Activated T-helper 2 cell treated with anti-CD3 and anti-CD28 coated beads, Interferon-gamma antibody, Interleukin-2, Interleukin-4, amounts not matched to agents 10 μg/mL and 5 μg/mL and 100 μg/mL, durations not matched to agents 14 hours and 24 hours and 36 hours (primary cell): ENCODE measurements at places on chromosomes 12 and 14. TPM values are rescaled to one million over a fixed set of nuclear protein-coding genes. Genes with fewer than 3 reads are reported as not detected.

DNA sequence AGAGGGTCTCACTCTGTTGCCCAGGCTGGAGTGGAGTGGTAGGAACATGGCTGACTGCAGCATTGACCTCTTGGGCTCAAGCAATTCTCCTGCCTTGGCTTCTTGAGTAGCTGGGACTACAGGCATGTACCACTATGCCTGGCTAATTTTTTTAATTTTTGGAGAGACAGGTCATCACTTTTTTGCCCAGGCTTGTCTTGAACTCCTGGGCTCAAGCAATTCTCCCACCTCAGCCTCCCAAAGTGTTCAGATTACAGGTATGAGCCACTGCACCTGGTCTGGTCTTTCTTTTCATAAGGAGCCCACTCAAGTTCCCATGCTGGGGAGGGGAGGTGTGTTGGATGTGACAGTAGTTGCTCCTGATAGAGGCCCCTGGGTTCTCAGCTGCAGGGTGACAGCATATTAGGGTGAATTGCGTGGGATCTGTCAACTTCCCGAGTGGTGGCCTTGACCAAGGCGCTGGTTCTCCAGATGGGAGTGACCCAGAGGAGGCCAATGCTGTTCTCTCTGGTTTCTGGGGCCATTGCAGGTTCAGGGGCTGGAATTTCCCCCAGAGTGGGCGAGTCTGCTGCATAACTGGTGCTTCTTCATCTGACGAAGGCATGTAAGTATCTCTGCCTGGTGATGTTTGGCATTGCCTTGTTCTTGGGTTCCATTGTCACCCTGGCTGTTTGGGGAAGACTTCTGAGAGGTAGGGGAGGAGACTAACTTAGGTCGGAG is 52.4 kb upstream of the ESRRB start:
- no peak for DNase-seq
- H3K4me1 ChIP-seq: no peaks in the 10 kb centered on the region
- no peak overlapping the region for H3K27ac ChIP-seq
- H3K36me3 ChIP-seq: no peaks in the 10 kb centered on the region
- no peak overlapping the region for H3K4me3 ChIP-seq

CLEC4A gene
- total RNA-seq: 0.94 TPM in 1 of 2 replicates, not detected in the other

- DNase-seq: no peak
- H3K36me3 ChIP-seq: peaks cover 45% of the 10 kb centered on the region
- no peak overlapping the region for H3K4me3 ChIP-seq
These were observed 37.6 kb downstream of the ACADS start for GRCh38 chr12:120763250-120763649.

GRCh38 chr12:104536841-104537240 is 80.1 kb downstream of the CHST11 start:
- H3K4me1 ChIP-seq: peaks cover 56% of the 10 kb centered on the region
- peaks cover 46% of the 10 kb centered on the region for H3K36me3 ChIP-seq
- no peak for DNase-seq
- no peaks in the 10 kb centered on the region for H3K27me3 ChIP-seq
- no peak overlapping the region for H3K4me3 ChIP-seq

LAG3 gene
- 215 and 223 TPM in 2 replicates for total RNA-seq

DNA sequence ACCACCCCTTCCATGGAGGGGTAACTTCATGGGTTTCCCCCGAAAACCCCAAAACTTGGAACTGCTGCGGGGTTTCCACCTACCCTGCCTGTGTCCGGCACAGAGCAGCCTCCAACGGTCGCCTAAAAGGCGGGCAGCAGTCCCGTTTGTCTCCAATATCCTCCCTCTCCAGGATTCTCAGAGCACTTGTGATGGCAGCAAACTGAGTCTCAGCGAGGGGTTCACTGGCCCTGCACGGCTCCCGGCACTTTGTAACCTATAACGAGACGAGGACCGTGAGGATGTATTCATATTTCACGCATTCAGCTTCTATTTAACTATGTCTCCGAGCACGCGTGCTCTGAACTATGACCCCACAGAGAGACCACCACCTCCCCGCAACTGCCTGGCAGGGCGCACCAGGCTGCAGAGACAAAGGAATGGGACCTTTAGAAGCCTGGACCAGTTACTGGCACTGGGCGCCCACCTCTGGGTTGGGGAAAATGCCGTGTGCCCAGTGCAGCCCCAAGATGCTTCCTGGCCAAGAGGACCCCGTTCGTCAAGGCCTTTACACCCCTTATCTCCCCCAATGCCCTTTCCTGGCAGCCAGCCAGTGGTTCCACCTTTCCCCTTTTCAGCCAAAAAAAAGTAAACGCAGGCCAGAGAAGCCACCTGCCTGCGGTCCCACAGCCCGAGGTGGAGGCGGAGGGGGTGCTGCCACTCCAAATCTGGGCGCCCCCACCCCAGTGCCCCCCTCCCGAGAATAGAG is 173.1 kb upstream of the RTL1 start:
- H3K36me3 ChIP-seq: no peaks in the 10 kb centered on the region
- no peak overlapping the region for H3K4me3 ChIP-seq
- H3K4me1 ChIP-seq: no peaks in the 10 kb centered on the region
- no peak overlapping the region for H3K27ac ChIP-seq
- DNase-seq: no peak
- peaks cover 45% of the 10 kb centered on the region for H3K27me3 ChIP-seq

TAS2R7 gene
- not detected in 2 replicates for total RNA-seq

DNA sequence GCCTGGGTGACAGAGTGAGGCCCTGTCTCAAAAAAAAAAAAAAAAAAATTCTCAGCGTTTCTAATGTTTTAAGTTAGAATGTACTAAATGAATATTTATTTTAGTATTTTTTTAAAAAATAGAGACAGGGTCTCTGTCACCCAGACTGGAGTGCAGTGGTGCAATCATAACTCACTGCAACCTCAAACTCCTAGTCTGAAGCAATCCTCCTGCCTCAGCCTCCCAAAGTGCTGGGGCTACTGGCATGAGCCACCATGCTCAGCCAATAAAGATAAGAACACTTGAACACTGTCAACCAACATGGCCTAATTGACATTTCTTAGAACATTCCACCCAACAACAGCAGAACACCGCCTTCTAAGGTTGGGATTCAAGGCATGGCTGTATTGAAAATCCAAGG is 5.1 kb upstream of the DYNC1H1 start:
- no peaks in the 10 kb centered on the region for H3K27me3 ChIP-seq
- H3K4me3 ChIP-seq: no peak overlapping the region
- H3K4me1 ChIP-seq: peaks cover 17% of the 10 kb centered on the region
- no peaks in the 10 kb centered on the region for H3K36me3 ChIP-seq

RAB5B gene
- 47.9 and 51.0 TPM in 2 replicates for total RNA-seq

NFYB gene
- total RNA-seq: 29.0 and 30.0 TPM in 2 replicates

KRT82 gene
- total RNA-seq: not detected in 2 replicates

VPS29 gene
- 103 and 107 TPM in 2 replicates for total RNA-seq

- H3K4me1 ChIP-seq: no peaks in the 10 kb centered on the region
- no peak overlapping the region for H3K27ac ChIP-seq
- no peaks in the 10 kb centered on the region for H3K27me3 ChIP-seq
- H3K4me3 ChIP-seq: no peak overlapping the region
- H3K36me3 ChIP-seq: no peaks in the 10 kb centered on the region
These were observed 81.2 kb downstream of the BMP4 start for GRCh38 chr14:53875324-53875897.

PRICKLE1 gene
- total RNA-seq: 0.05 TPM in 1 of 2 replicates, not detected in the other

NELL2 gene
- 7.7 and 10.2 TPM in 2 replicates for total RNA-seq

- H3K4me3 ChIP-seq: no peak overlapping the region
- peaks cover 20% of the 10 kb centered on the region for H3K4me1 ChIP-seq
- peaks cover 23% of the 10 kb centered on the region for H3K27me3 ChIP-seq
- DNase-seq: no peak
These were observed 227.1 kb upstream of the KRR1 start for GRCh38 chr12:75738486-75738885.

GRCh38 chr14:104135904-104136471 is 2.4 kb upstream of the KIF26A start:
- peaks cover 27% of the 10 kb centered on the region for H3K27me3 ChIP-seq
- no peaks in the 10 kb centered on the region for H3K36me3 ChIP-seq
- no peaks in the 10 kb centered on the region for H3K4me1 ChIP-seq

ASB2 gene
- 19.8 TPM in 2 replicates for total RNA-seq
